ENCODE measurements at places on chromosomes 1 and 21. TPM values are rescaled to one million over a fixed set of nuclear protein-coding genes. Genes with fewer than 3 reads are reported as not detected.

The GABRD gene
- total RNA-seq = not detected

The HCN3 gene
- total RNA-seq = 1.1 TPM

The COL9A2 gene
- total RNA-seq = 79.0 TPM

The C8A gene
- total RNA-seq = not detected

The CITED4 gene
- total RNA-seq = 2.6 TPM

The RGS8 gene
- not detected for total RNA-seq

GRCh38 chr1:11792106-11792505 lies 13.7 kb downstream of the MTHFR start:
- no peak overlapping the region for H3K4me3 ChIP-seq
- peak; percentile 72 for DNase-seq
- H3K27me3 ChIP-seq = no peaks in the 10 kb centered on the region
- H3K36me3 ChIP-seq = peaks cover 59% of the 10 kb centered on the region

DNA sequence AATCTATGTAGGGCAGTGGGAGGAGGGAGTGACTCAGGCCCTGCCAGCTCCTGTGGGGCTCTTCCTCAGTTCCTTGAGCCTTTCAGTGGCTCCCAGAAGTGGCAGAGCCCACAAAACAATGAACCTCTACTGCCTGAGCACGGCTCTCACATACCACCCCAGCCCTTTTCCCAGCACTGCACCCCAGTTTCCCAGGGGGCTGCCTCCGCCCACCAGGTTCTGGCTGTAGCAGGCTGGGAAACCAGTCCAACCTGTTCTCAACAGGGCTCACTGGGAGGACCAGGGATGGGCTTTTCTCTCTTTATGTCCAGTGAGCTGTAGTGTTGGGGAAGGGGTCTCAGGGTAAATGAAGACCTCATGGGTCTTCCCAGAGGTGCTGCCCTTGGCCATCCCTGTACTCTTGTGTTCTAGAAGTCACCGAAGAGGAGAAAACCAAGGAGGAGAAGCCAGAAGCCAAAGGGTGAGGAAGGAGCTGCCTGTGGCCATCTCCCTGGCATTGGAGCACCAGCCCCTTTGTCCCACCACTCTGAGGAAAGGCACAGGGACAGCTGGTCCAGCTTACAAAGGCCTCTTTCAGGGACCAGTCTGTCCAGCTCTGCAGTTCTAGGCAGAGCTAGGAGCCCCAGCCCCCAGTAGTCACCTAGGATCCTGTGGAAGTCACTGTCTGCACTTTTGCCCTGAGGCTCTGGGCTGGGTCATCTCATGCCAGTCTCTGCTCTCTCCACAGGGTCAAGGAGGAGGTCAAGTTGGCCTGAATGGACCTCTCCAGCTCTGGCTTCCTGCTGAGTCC lies 3.5 kb downstream of the MARCKSL1 start:
- peak overlapping the region; percentile 36 for H3K27ac ChIP-seq
- H3K36me3 ChIP-seq = peaks cover 36% of the 10 kb centered on the region
- H3K4me1 ChIP-seq = peaks cover 51% of the 10 kb centered on the region
- peak; percentile 82 for DNase-seq
- no peaks in the 10 kb centered on the region for H3K27me3 ChIP-seq
- H3K4me3 ChIP-seq = no peak overlapping the region

DNA sequence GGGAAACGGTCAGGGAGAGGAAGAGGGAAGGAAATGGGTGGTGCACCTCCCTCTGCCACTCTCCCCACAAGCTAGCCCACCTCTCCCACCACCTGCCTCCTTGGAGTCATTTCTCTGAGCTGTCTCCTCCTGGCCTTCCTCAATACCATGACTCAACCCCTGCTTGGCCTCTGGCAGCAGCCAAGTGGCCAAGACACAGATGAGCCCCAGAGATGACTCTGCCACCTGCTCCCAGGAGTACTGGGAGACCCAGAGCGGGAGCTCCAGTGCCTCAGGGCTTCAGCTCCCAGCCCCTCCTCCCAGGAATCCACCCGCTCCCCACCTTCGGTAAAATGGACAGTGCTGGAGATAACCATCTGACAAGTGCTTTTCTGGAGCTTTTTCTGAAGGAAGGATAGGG lies 2.6 kb downstream of the S100A16 start:
- H3K27ac ChIP-seq = peak overlapping the region; percentile 88
- peak overlapping the region; percentile 76 for H3K4me3 ChIP-seq
- peak; percentile 16 for DNase-seq
- no peaks in the 10 kb centered on the region for H3K27me3 ChIP-seq

GRCh38 chr1:6466023-6466422 lies at the start of gene TNFRSF25:
TNFRSF25 (minus strand) TSS chr1:6466173; CDS start chr1:6466107, 66 bp downstream.
- H3K36me3 ChIP-seq = peaks cover 60% of the 10 kb centered on the region
- peaks cover 55% of the 10 kb centered on the region for H3K27me3 ChIP-seq
- peak within 1 kb of the TSS; percentile 29 for H3K4me3 ChIP-seq
- peaks cover 18% of the 10 kb centered on the region for H3K4me1 ChIP-seq
- no peak within 1 kb of the TSS for H3K27ac ChIP-seq

- DNase-seq = peak; percentile 34
- H3K36me3 ChIP-seq = no peaks in the 10 kb centered on the region
- peak overlapping the region; percentile 91 for H3K27ac ChIP-seq
- no peak overlapping the region for H3K4me3 ChIP-seq
- peaks cover 16% of the 10 kb centered on the region for H3K4me1 ChIP-seq
Measured at GRCh38 chr1:202058001-202058908, 47.9 kb downstream of the ELF3 start.

- DNase-seq = peak; percentile 73
- H3K4me3 ChIP-seq = peak overlapping the region; percentile 6
- no peak overlapping the region for H3K27ac ChIP-seq
- peaks cover 17% of the 10 kb centered on the region for H3K4me1 ChIP-seq
- H3K27me3 ChIP-seq = peaks cover 4% of the 10 kb centered on the region
Measured at GRCh38 chr1:3011631-3012455, 9.4 kb upstream of the ACTRT2 start.

DNA sequence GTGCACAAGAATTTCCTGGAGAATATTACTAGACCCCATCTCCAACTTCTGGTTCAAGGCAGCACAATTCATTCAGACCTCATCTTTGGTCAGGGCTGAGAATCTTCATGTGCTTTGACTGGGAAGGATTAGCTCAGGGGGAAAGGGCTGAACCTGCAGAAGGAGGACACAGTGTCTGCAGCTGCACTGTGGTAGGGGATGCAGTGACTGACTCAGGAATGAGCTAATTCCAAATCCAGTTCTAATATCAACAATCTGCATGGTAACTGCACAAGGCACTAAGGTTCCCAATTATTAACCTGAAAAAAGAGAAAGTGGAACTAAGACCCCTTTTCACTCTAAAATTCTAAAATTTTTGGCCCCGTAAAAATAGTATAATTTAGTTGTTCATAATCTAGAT lies 31.6 kb downstream of the TTLL7 start:
- no peaks in the 10 kb centered on the region for H3K36me3 ChIP-seq
- H3K27me3 ChIP-seq = no peaks in the 10 kb centered on the region
- H3K4me1 ChIP-seq = no peaks in the 10 kb centered on the region
- no peak overlapping the region for H3K4me3 ChIP-seq
- no peak overlapping the region for H3K27ac ChIP-seq
- DNase-seq = no peak

GRCh38 chr21:41631564-41632461 lies 123.9 kb upstream of the TMPRSS2 start:
- no peaks in the 10 kb centered on the region for H3K4me1 ChIP-seq
- no peaks in the 10 kb centered on the region for H3K36me3 ChIP-seq
- H3K4me3 ChIP-seq = no peak overlapping the region
- DNase-seq = peak; percentile 80
- peaks cover 6% of the 10 kb centered on the region for H3K27me3 ChIP-seq
- H3K27ac ChIP-seq = no peak overlapping the region

GRCh38 chr1:173478094-173478674 lies 1.0 kb downstream of the PRDX6 start:
- peak overlapping the region; percentile 99 for H3K27ac ChIP-seq
- H3K36me3 ChIP-seq = peaks cover 22% of the 10 kb centered on the region
- peak; percentile 82 for DNase-seq

- peak overlapping the region; percentile 84 for H3K27ac ChIP-seq
- peaks cover 12% of the 10 kb centered on the region for H3K4me1 ChIP-seq
- peaks cover 19% of the 10 kb centered on the region for H3K27me3 ChIP-seq
- DNase-seq = peak; percentile 16
- no peak overlapping the region for H3K4me3 ChIP-seq
Measured at GRCh38 chr1:247113094-247113497, 8.9 kb upstream of the ZNF669 start.

GRCh38 chr1:211566431-211567025 lies 12.4 kb downstream of the SLC30A1 start:
- no peaks in the 10 kb centered on the region for H3K36me3 ChIP-seq
- no peaks in the 10 kb centered on the region for H3K4me1 ChIP-seq
- no peak overlapping the region for H3K27ac ChIP-seq
- DNase-seq = no peak
- no peaks in the 10 kb centered on the region for H3K27me3 ChIP-seq

DNA sequence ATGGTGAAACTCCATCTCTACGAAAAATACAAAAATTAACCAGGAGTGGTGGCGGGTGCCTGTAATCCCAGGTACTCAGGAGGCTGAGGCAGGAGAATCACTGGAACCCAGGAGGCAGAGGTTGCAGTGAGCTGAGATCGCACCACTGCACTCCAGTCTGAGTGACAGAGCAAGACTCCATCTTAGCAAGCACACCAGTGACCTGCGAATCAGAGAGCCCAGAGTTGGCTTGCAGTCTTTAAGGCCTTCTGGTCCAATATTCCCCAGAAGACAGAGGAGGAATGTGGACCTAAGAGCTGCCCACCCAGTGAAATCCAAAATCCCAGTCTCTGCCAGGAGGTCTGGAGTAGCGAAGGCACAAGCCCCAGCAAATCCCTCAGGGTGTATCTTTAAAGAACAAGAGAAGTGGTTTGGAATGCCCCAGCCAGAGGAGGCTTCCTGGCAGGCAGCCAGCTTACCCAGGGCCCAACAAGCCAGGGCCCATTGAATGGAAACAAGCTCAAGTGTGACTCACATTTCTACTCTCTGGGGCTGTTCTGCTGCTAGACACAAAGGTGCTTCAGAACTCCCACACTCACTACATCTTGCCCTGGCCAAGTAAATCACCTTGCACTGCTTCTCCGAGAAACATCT lies 23.9 kb downstream of the GPR161 start:
- H3K4me3 ChIP-seq = no peak overlapping the region
- H3K4me1 ChIP-seq = peaks cover 6% of the 10 kb centered on the region
- H3K36me3 ChIP-seq = no peaks in the 10 kb centered on the region
- no peaks in the 10 kb centered on the region for H3K27me3 ChIP-seq
